Endothelial cell of umbilical vein (primary cell): ENCODE measurements at places on chromosomes 2 and 18. TPM values are rescaled to one million over a fixed set of nuclear protein-coding genes. Genes with fewer than 3 reads are reported as not detected.

IL18R1 gene
- polyA plus RNA-seq: 1.8 and 2.9 TPM in 2 replicates

CFC1 gene
- not detected in 2 replicates for polyA plus RNA-seq

SERPINB12 gene
- polyA plus RNA-seq: not detected in 2 replicates

C2orf80 gene
- polyA plus RNA-seq: not detected in 2 replicates

ARHGEF33 gene
- 0.03 and 0.15 TPM in 2 replicates for polyA plus RNA-seq
